ENCODE measurements at places on chromosomes 1 and 21. TPM values are rescaled to one million over a fixed set of nuclear protein-coding genes. Genes with fewer than 3 reads are reported as not detected.

DNA sequence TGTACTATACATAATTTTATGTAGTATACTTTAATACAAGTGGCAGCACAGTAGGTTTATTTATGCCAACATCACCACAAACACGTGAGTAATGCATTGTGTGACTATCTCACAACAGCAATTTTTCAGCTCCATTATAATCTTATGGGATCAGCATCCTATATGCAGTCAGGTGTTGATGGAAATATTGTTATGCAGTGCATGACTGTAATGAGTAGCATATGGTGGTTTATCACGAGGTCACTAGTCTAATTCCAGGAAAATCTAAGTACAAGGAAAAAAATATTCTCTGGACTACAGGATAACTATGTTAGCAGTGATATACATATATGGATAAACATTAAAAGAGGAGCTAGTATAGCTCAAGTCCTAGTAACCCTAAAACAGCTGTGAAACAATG, 69.0 kb downstream of the ATP1B1 start:
- DNase-seq, result no peak

The TMEM52 gene
- 5.9 TPM for total RNA-seq

GRCh38 chr1:32695098-32695904, 7.3 kb downstream of the SYNC start:
- DNase-seq, result no peak

The SEC16B gene
- 1.7 TPM for total RNA-seq

DNA sequence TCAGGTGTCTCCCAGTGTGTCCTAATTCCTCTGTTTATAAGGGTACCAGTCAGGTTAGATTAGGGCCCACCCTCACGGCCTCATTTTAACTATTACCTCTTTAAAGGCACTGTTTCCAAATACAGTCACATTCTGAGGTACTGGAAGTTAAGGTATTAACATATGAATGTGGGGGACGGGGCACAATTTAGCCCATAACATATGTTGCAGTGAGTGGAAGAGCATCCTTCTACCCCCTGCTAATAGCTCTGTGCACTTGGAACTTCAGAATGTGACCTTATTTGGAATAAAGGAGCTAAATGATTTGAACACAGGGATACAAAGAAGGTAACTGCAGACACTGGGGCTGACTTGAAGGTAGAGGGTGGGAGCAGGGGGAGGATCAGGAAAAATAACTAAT, 67.3 kb upstream of the ADGRL2 start:
- DNase-seq, result no peak
